ENCODE measurements at places on chromosomes 3 and 15.

DNA sequence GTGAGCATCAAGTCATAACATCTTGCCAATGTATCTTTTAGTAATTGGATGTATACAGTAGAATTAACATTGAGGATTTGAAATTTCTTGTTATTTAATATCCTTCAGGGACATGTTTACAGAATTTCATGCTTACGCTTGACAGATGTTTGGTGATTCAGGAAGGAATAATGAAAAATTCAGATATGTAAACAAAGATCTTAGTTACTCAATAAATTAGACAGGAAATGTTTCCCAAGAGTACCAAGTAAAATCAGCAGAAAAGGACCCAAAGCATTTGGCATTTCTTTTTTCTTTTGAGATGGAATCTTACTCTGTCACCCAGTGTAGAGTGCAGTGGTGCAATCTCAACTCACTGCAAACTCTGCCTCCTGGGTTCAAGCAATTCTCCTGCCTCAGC lies 4.7 kb upstream of the COL6A5 start:
- DNase-seq: no peak

- no peak for DNase-seq
Observed at GRCh38 chr3:117407317-117407716, 697.7 kb downstream of the TUSC7 start.

DNA sequence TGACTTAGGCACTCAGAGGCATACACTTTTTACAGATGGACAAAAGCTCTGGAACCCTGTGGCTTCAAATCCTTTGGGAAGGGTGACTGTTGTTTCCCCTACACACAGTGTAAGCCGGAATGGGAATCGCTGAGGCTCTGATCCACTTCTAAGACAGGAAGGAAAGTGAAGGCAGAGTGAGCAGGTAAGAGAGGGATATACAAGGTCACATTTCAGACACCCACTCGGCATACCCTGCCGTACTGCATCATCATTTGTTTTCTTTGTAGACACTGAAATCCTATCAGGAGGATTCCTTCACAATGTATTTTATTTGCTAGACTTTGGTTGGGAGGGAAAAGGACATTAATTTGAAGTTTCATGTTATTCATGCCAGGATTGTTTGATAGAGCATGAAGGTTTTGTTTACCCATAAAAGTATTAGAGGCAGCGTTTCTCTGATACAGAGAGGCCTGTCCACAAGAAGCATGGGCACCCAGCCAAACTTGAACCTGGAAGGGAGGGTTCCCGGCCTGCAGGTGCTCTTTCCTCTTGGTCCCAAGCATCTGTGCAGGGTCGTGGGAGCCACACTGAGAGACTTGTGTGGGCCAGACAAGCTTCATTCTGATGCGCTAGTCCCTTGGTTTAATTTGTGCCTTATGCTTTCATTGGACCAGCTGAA lies 21.9 kb upstream of the POLR2M start:
- no peak for DNase-seq

- no peak for DNase-seq
Observed at GRCh38 chr15:66308531-66308930, 15.2 kb downstream of the DIS3L start.

- no peak for DNase-seq
Observed at GRCh38 chr15:65949491-65949890, 80.2 kb downstream of the RAB11A start.

- DNase-seq: no peak
Observed at GRCh38 chr15:67179411-67179995, 75.0 kb downstream of the AAGAB start.

DNA sequence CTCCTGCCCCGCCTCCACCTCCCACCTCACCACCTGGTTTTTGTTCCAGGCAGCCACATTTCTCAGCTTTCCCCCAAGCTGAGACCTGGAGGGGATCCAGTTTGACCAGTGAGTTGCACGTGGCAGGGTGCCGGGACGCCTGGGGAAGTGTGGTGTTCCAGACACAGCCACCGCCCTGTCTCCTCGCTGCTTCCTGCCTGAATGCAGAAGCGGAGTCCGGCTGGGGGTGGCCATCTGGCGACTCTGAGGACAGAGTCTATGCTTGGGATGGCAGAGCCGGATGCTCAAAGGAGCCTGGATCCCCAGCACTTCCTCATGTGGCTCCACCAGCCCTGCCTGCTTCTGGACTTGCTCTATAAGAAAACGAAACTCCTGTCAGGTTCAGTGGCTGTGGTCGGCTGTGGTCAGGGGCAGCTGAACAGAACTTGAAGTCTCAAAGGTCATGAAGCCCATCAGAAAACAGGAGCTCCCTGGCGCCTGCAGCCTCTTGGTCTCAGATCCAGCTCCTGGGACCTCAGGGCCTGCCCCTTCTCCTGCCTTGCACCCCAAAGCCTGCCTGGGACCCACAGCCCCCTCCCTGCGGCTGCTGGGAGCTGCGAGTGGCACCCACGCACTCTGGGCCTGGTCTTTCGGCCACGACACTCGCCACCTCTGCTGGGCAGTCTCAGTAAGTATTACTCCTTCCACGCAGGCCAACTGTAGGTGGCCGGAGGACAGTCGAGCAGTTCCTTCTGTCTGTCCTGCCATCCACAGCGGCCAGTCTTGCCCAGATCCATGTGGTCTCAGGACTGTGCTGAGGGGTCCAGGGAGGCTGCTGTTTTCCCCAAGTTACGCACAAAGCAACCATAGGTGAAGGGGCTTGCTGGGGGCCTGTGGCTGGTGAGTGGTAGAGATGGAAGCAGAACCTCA lies 112.8 kb upstream of the MEF2A start:
- DNase-seq: no peak

DNA sequence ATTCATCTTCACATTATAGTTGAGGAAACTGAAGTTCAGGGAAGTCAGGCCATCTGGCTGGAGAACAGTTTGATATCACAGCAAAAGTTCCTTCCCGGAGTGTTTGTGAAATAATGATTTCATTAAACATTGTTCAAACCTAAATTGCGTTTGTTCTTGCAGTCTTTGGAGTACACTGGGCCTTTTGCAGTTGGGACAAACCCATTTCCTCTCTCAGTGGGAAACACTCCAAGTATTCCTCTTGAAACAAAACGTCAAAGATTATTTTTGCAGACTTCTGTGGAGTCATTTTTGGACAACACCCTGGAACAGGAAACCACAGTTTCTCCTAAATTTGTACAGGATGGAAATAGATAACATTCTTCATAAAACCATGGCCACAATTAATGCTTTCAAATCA lies 287.5 kb downstream of the PTPRG start:
- no peak for DNase-seq

All from activated T-cell treated with anti-CD3 and anti-CD28 coated beads, Interleukin-2, amount 50 U/mL, for 4 hours (primary cell).